Heart left ventricle (tissue), 16 donors: ENCODE measurements at places on chromosomes 11 and 22. TPM values are rescaled to one million over a fixed set of nuclear protein-coding genes. Genes with fewer than 3 reads are reported as not detected.

Gene MOGAT2
- not detected for polyA plus RNA-seq

Gene ESRRA
- polyA plus RNA-seq = 260 TPM

Gene C22orf23
- polyA plus RNA-seq = 0.65 TPM

Gene RASD2
- polyA plus RNA-seq = 4.8 TPM

Gene GALNT18
- 29.4 TPM for polyA plus RNA-seq

Gene PDE3B
- polyA plus RNA-seq = 2.4 TPM

Gene ANGPTL5
- polyA plus RNA-seq = 0.76 TPM

Gene NPAS4
- 0.04 TPM for polyA plus RNA-seq
